ENCODE measurements at places on chromosomes 11 and 22.

GRCh38 chr22:42439021-42439567 lies 6.9 kb upstream of the NFAM1 start:
- no peak for DNase-seq

DNA sequence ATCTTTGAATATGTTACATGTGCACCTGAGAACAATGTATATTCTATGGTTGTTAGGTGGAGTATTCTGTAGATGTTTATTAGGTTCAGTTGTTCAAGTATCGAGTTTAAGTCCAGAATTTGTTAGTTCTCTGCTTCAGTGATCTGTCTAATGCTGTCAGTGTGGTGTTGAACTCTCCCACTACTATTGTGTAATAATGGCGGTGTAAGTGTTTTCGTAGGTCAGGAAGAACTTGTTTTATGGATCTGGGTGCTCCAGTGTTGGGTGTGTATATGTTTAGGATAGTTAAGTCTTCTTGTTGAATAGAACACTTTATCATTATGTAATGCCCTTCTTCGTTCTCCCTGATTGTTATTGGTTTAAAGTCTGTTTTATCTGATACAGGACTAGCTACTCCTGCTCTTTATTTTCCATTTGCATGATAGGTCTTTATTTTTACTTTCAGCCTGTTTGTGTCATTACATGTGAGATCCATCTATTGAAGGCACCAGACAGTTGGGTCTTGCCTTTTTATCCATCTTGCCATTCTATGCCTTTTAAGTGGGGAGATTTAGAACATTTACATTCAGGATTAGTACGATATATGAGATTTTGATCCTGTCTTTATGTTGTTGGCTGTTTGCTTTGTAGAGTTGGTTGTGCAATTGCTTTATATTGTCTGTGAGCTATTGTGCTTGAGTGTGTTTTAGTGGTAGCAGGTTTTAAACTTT lies 121.6 kb downstream of the DDX10 start:
- DNase-seq = no peak

DNA sequence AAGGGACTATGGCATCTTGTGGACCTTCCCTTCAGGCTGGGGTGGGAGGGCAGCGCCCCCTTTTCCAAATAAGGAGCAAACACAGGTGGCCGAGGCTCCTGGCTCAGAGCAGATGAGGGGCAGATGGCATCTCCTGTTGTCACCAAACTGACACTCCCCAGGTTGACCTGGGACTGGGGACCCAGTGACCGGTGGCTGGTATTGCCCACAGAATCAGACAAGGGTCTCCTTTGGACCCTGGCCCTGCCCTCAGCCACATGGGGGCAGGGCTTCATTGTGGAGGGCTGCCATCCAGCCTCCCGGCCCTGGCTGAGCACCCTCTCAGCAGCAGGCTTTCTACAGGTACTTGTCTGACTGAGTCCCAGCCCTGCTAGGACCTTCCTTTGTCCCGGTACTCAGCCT lies 842 bp upstream of the SIGIRR start:
- no peak for DNase-seq

GRCh38 chr11:71962428-71963038 lies 33.7 kb downstream of the RNF121 start:
- DNase-seq = no peak

GRCh38 chr11:93099806-93100205 lies 98.0 kb downstream of the SLC36A4 start:
- DNase-seq = no peak

DNA sequence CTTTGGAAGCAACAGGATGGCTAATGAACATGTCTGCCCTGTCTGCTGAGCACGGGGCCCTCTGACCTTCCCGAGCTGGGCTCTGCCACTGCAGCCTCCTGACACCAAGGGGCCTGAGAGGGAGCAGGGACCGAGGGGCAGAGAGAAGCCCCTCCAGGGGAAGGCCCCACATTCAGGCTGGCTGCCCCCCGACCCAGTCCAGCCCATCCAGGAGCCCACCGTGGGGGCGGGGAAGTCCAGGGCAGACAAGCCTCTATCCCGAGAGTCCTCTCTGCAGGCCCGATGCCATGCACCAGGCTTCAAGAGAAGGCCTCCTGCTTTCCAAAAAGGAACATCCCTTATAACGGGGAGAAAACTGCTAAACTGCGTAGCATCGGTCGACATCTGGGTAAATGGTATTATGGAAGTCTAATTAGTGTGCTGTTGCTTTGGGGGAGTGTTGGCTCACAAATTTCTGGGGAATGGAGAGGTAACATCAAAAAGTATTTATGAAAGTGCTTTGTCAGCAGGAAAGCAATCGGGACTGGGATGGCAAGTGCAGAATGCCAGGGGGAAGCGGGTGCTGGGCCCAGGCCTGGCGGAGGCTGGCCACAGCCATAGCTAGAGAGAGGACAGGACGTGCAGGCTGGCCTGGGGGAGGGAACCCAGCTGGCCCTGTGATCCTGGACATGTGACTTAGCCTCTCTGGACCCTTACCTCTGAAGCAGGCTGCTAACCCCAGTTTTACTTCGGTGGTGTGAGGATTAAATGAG lies 5.3 kb upstream of the SHISAL1 start:
- no peak for DNase-seq

DNA sequence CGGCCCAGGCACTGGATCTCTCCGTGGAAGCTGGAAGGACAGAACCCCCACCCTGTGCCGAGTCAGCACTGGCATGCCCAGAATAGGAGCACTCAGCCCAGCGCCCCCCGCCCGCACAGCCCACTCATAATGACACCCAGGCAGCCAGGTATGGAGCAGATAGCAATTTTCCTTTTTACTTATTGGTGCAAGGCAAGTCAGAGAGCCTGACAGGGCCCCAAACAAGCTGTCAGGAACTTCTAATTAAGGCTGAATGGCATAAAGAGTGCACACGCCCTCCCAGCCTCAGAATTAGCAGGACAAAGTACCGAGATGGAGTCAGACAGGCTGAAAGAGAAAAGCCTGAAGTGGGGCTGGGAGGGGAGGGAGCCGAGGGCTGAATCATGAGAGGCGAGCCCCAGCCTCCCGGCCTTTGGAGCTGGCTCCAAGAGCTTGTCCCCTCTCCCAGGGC lies 76.9 kb downstream of the DSCAML1 start:
- DNase-seq = no peak

GRCh38 chr11:120122924-120123683 lies 14.8 kb downstream of the TRIM29 start:
- no peak for DNase-seq

- no peak for DNase-seq
These were observed 56.9 kb downstream of the PANX1 start for GRCh38 chr11:94185416-94186084.

DNA sequence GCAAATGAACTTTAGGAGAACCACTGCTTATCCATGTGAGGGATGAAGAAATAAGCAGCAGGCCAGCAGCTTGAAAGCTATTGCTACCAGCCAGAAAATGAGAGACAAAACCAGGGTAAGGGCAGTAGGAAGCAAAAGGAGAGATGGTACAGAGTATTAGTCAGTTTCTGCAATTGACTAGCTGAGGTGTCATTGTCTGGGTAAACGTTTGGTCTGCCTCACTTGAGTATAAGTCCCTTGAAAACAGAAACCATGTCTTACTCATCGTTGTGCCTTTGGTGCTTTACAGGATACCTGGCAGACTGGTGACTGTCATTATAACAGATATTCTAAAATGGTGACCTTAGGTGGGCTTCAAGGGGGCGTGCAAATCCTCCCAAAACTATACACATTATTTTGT lies 63.9 kb upstream of the USP47 start:
- DNase-seq = no peak

GRCh38 chr11:36791957-36792356 lies 193.9 kb upstream of the RAG2 start:
- no peak for DNase-seq

DNA sequence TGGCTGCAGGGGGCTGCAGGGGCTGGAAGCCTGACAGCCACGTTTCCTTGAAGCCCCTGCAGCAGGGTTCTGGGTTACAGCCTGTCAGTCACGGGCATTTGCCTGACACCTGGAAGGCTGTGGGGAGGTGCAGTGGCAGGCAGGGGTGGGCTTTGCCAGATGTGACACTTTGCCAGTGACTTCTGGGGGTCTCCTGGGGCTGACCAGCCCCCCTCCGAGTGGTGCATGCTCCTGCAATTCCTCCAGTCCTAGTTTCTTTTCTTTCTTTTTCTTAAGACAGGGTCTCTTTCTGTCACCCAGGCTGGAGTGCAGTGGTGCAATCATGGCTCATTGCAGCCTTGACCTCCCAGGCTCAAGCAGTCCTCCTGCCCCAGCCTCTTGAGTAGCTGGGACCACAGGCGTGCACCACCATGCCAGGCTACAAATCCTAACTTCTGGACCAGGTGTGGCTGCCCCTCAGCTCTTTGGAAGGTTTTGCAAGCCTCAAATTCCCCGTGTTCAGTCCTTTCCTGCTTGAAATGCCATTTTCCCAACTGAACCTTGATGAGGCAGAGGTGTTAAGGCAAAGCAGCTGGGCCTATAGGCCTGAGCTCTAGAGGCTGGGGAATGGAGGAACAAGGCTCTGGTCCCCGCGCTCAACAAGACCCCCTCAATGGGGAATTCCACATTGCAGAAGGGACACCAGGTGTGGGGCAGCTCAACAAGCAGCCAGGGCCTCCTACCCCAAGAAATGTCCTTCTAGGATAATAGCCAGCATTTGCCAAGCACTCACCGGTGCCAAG lies 20.2 kb upstream of the CHKA start:
- no peak for DNase-seq

- no peak for DNase-seq
These were observed 999 bp downstream of the TSKU start for GRCh38 chr11:76783896-76784813.

GRCh38 chr11:123083623-123084029 lies 21.7 kb upstream of the HSPA8 start:
- DNase-seq = peak; percentile 31

GRCh38 chr22:30743257-30744020 lies 48.8 kb downstream of the OSBP2 start:
- DNase-seq = no peak

GRCh38 chr22:17606496-17606895 lies 22.1 kb downstream of the ATP6V1E1 start:
- DNase-seq = no peak

DNA sequence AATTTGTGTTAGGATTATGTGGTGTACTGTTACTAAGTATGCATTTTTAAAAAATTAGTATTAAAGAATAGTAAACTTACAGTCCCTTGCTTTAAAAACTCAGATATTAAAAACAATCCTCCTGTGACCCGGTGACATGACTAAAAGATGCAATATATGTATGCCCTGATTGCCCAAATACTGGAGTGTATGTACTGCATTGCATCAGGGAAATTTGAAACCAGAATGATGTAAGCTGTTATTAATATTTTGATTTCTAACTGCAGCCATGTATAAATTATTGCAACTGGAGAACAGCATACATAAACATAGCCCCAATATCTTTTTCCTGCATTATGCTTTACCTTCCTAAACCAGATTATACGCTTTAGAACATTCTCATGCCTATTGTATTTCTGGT lies 3.7 kb upstream of the HSPA8 start:
- no peak for DNase-seq

DNA sequence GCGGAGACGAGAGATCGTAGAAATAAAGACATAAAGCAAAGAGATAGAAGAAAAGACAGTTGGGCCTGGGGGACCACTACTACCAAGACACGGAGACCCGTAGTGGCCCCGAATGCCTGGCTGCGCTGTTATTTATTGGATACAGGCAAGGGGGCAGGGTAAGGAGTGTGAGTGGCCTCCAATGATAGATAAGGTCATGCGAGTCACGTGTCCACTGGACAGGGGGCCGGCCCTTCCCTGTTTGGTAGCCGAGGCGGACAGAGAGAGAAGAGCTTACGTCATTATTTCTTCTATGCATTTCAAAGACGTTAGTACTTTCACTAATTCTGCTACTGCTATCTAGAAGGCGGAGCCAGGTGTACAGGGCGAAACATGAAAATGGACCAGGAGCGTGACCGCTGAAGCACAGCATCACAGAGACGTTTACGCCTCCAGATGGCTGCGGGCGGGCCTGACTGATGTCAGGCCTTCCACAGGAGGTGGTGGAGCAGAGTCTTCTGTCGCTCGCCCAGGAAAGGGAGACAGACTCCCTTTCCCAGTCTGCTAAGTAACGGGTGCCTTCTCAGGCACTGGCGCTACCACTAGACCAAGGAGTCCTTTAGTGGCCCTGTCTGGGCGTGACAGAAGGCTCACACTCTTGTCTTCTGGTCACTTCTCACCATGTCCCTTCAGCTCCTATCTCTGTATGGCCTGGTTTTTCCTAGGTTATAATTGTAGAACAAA lies 24.8 kb downstream of the PPP6R2 start:
- DNase-seq = no peak

DNA sequence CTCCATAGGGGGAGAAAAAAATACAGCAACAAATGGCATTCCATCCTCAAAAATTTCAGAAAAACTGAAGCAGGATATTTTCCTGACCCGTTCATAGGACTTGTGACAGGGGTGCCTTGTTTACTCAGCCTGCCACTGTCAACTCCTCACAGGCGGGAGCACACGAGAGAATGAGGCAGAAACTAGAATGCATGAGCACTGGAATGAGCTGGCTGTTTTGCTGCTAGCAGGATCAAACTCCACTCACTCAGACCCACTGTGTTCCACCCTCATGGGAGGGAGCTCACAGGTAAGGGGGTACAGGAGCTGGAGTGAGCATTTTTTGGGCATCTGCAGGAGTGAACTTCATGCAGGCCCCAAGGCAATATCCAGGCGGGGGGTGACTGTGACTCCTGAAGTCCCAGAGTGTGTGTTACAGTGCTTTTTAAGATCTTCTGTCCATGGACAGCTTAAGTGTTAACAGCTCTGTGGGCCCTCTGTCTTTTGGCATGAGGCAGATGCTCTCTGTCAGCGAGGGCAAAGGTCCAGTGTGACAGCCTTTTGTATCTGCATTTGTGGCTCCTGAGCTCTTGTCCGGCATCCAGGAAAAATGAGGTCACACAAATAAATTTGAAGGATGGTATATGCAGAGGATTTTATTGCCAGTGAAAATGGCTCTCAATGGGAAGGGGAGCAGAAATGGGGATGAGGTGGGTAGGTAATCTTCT lies 905.7 kb upstream of the TENM4 start:
- DNase-seq = no peak

DNA sequence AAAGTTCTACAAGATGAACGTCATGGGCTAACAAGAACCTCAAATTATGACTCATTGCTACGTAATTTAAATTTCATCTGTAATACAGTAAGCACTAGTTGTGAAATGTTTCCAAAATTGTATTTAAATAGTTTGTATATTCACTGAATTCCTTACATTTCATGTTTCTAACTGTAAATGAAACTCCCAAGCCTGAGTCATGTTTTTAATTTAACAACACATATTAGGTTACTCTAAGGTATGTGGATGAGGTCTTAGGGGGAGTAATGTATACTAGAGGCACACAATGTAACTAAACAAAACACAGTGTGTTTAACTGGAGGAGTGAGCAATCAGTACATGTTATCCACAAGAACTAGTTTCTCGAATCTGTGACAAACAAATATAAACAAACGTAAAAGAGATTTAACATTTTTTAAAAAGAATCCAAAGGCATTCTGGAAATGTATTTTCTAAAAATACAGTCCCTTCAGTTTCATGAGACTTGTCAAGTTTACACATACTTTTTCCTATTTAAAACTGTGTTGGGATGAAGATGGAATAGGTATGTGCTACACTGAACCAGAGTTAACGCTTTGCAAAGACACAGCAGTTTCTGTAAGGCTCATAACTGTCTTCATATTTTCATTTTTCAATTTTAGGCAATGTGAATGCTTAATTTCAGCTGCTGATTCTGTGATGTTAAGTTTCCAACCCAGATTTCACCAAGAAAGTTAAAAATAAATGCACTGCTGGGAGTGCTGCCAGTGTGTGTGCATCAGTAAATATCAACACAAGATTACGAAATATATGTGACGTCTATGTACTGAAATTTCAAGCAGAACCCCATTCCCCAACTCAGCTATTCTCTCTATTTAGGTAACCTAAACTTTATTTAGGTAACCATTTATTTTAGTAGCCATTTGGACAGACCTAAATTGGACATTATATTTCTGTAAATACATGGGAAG lies 52.6 kb downstream of the PITPNB start:
- DNase-seq = no peak

Data from activated CD8-positive, alpha-beta memory T cell treated with anti-CD3 and anti-CD28 coated beads for 4 hours (primary cell).